ENCODE measurements at places on chromosomes 5 and 9.

DNA sequence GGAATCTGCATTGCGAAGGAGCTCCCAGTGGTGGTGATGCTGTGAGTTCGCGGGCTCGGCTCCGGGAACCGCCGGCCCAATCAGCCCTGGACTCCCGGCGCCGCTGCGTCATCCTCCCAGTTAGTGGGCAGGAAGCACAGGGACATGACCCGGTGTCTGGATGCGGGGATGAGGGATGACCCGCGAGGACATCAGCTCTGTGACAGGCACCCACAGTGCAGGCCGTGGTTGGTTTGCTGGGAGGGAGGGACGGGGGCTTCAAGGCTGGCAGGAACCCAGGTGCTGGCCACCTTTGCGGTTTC is 996 bp downstream of the NXNL2 start:
- peak; percentile 72 for DNase-seq

- no peak for DNase-seq
Measured at GRCh38 chr9:90853945-90854344, 52.3 kb downstream of the SYK start.

- DNase-seq: no peak
Measured at GRCh38 chr5:115578657-115579056, 23.6 kb downstream of the TICAM2 start.

DNA sequence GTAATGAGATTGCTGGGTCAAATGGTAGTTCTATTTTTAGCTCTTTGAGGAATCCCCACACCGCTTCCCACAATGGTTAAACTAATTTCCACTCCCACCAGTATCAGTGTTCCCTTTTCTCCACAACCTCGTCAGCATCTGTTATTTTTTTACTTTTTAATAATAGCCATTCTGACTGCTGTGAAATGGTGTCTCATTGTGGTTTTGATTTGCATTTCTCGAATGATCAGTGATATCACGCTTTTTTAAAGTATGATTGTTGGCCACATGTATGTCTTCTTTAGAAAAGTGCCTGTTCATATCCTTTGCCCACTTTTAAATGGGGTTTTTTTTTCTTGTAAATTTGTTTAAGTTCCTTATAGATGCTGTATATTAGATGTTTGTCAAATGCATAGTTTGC is 73.5 kb downstream of the MTAP start:
- no peak for DNase-seq

GRCh38 chr5:108271127-108271526 is 110.8 kb downstream of the FBXL17 start:
- DNase-seq: no peak

GRCh38 chr5:126577415-126577814 is 17.6 kb downstream of the ALDH7A1 start:
- no peak for DNase-seq

DNA sequence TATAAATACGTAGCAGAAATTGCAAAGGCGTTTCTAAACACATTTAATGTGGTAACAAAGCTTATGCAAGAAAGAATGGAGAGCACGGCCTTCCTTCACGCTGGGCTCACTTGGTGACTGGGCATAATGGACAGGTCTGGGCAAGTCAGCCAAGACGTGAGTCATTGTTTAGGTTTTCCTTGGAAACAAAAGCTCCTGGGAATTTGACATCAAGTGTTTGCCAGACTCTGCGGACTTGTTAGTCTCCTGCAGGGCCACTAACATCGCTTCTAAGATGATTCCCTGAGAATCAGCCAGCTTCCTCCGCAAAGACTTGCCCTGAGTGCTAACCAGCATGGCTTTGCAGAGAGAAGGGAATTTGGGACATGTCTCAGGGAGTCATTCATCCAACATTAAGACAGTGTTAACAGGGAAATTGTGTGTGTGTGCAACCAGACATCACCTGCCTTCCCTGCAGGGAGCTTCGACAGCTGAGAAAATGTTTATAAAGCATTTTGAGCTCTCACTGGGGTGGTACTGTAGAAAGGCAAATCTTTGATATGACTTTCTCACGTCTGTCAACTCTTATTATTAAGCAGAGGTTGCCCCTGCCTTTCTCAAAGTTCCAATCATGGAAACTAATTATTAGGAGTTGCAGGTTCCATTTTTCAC is 182.5 kb downstream of the NTRK2 start:
- DNase-seq: peak; percentile 27

GRCh38 chr5:72070529-72070928 is 36.7 kb upstream of the MAP1B start:
- DNase-seq: no peak

DNA sequence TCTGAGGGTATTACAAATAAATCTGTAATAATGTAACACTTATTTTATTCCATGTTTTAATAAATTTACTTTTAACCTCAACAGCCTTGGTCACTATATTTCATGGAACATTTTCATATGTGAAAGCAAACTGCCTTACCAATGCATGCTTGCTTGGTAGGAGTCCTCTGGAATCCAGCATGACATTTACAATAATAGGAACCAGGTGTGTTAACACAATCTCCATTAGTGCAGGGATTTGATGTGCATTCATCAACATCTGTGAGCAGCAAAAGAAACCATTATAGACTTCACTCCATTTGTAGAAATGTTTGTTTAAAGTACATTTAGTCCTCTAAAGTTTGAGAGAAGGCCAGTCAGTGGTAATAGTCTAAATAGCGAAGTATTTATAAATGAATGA is 159.4 kb downstream of the FBN2 start:
- DNase-seq: no peak

GRCh38 chr5:82320966-82321365 is 42.8 kb upstream of the RPS23 start:
- no peak for DNase-seq

- no peak for DNase-seq
Measured at GRCh38 chr5:34042321-34042720, 692 bp downstream of the C1QTNF3 start.

GRCh38 chr9:82354279-82354659 is 365.7 kb downstream of the SPATA31D1 start:
- DNase-seq: no peak

- no peak for DNase-seq
Measured at GRCh38 chr5:103166706-103167105, 46.6 kb downstream of the PPIP5K2 start.

DNA sequence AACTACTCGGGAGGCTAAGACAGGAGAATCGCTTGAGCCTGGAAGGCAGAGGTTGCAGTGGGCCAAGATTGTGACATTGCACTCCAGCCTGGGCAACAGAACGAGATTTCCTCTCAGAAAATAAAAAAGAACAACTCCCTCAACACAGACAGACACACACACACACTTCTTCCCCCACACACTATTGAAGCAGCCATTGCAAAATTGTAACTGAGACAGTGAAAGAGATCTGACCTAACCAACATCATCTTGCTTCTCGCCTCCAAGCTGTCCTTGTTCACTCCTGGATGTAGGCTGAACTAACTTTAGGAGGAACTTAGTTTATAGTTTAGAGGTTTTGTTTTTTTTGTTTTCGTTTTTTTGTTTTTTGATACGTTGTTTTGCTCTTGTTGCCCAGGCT is 13.0 kb upstream of the PLIN2 start:
- DNase-seq: no peak

GRCh38 chr9:107816561-107817021 is 327.0 kb upstream of the KLF4 start:
- no peak for DNase-seq

DNA sequence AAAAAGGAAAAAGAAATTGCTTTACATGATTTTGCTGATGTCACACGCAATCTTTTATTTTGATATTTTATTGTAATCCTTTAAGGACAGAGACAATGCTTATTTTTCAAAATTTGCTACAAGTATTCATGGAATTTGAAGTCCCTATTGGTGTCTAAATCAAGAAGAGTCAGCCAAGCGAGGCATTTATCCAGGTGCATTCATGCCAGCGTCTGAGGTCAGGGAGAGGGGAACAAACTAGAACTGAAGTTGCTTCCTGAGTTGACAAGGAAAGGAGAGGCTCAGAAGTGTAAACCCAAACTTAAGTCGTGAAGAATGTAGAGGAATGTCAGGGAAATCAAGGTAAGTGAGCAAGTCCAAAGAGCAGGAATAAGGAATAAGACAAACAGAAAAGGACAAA is 83.0 kb upstream of the GNAQ start:
- no peak for DNase-seq

GRCh38 chr9:98774746-98775145 is 21.6 kb downstream of the ANKS6 start:
- DNase-seq: no peak

DNA sequence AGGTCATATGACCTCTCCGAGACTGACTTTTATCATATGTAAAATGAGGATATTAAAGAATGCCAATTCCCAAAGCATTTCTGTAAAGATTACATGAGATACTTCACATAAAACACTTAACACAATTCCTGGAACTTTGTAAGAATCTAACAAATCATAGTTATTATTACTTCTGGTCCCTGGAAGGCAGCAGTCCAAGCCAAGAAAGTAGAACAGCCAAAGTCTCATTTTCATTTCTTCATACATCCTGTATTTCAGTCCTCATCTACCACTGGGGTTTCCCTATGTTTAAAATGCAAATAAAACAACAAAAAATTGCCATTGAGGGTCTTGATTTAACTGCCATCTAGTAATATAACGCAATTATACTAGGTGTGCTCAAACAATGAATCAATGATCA is 179.5 kb downstream of the MARCHF11 start:
- DNase-seq: no peak

DNA sequence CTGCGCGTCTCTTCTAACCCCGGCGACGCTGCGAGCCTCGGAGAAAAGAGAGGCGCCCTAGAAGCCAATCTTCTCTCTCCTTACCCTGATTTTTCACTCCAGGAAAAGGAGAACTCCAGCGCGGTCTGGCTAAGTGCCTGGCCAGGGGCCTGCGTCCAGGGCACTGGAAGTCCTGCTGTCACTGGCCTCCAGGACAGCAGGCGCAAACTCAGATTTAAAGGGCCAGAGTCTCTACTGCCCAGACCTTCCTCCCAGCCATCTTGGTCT is 553 bp upstream of the FOXB2 start:
- no peak for DNase-seq

GRCh38 chr5:25570067-25570583 is 925.3 kb upstream of the CDH10 start:
- DNase-seq: no peak

DNA sequence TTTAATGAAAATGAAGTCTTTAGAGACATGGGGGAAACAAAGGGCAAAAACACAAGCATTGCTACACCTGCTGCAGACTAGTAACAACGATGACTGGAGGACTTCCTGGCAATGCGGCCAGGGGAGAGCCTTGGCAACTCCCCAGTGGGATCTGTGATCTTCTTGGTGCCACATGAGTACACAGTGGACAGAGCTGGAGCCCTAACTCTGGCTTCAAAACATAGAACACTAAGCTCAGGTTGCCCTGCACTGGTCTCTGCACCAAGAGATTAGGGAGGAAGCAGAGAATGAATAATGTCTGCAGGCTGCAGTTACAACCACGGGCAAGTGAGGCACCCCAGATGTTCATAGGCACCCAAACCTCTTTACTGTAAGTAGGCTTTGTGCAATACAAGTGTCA is 91.1 kb downstream of the MRPS27 start:
- no peak for DNase-seq

DNA sequence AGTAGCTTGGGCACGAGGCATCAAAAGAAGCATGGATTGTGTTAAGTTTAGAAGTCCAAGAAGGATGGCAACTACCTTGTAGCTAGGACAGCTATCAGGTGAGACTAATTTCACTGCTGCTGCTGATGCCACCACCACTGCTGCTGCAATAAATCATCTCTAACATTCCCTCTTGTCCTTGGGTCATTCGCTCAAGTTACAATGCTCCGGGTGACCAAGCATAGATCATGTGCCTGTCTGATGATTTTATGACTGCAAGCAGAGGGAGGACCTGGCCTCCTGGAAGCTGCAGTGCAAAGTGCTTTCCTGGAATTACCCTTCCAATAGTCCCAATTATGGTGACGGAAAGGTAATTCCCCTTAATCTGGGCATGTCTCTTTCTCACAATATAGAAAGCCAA is 334.4 kb downstream of the PRELID2 start:
- no peak for DNase-seq

DNA sequence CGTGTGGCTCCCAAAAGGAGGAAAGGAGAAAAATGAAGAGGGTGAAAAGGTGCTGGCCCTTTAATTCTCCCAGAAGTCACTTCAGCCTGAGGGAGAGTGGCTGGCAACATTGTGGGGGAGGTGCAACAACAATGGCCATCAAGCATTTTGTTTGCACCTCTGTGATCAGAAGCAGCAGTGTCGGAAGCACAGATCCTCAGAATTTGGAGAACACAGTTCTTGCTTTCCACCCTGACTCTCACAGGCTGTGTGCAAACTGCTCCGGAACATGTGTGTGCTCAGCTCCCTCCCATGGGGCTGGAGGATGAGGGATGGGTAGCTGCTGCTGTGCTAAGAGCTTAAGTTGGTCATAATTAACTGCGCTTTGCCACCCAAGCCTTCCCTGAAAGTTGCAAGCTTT is 127.1 kb downstream of the DPYSL3 start:
- DNase-seq: no peak

DNA sequence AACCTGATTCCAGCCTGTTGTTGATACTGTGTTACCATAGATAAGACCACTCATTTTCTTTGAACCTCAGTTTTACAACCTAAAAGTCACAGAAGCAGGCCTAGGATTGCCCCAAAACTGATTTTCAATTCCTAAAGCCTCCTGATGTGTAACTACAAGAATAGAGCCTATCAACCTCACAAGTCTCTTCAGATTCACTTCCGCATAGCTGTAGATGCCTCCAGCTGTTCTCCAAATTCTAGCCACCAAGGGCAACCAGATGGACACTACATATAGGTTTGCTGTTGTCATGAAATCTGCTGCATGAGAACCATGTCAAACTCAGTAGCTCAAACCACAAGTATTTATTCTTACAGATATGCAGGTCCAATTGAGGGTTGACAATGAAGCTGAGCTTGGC is 143.5 kb downstream of the SPATA31D1 start:
- DNase-seq: no peak

DNA sequence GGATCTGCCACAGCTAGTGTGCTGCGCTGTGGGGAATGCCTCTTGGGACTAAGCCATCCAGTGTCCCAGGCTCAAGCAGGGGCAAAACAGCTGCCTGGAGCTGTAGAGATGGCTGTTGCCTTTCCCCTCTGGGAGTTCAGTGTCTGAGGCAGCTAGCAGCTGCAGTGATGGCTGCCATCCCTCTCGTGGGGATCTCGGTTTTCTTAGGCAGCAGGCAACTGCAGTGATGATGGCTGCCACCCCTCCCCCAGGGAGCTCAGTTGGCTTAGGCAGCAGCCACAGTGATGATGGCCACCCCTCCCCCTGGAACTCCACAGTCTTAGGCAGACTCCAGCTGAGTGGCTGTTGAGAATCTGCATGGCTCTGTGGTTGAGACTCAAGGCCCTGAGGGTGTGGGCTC is 1389.2 kb upstream of the NUDT12 start:
- DNase-seq: no peak

- DNase-seq: no peak
Measured at GRCh38 chr9:130581766-130582165, 2.4 kb downstream of the FUBP3 start.
